Stimulated activated CD8-positive, alpha-beta memory T cell treated with anti-CD3 and anti-CD28 coated beads, Interleukin-12 subunit alpha, Interleukin-12 subunit beta, amount 100 ng/mL, for 4 hours (primary cell): ENCODE measurements at places on chromosomes 11 and 22.

GRCh38 chr11:5303626-5304025 is 1.9 kb upstream of the OR51B4 start:
- no peak for DNase-seq

DNA sequence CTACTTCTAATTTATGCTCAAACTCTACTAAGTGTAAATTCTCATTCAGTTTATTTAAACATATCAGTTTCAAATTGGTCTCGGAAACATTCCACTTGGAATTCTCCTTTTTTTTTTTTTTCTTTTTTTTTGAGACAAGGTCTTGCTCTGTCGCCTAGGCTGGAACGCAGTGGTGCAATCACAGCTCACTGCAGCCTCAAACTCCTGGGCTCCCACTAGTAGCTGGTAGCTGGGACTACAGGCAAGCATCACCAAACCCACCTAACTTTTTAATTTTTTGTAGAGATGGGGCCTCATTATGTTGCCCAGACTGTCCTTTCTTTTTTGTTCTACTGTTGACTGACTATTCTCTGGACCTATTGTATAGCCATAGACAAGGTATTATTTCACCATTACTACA is 33.3 kb upstream of the CCDC81 start:
- no peak for DNase-seq

DNA sequence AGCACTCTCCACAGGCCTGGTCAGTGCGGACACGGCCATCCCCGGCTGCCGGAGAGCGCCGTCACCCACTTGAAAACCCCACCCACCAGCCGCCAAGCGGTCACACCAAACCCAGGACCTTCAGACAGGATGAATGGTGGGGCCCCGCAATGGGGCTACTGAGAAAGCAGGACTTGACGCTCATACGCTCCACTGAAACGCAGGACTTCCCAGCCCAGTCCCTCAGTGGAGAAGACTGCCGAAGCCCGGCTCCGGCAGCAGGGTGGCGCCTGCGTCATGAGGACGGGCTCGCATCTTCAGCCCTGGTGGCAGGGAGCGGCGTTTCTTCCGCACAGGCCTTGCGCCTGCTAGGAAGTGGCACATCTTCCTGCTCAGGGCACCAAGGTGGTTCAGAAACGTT is 15.3 kb upstream of the PHLDA2 start:
- DNase-seq, result no peak

GRCh38 chr11:35812828-35813227 is 131.0 kb upstream of the LDLRAD3 start:
- DNase-seq, result no peak

DNA sequence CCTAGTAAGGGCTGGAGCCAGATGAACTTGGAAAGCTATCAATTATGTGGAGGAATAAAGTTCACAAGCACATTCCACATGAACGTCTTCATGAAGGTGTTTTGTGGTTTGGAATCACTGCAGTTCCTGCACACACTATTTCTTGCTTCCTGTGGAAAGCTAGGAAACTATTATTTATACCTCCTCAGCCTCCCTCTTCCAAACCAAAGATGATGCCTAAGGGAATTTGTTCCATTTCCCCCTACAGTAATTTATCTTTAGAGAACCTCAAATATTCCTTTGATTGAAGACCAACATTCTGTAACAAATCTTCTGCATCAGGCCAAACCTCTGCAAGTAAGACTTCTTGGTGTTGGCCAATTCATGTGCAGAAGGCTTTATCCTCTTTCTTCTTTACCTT is 115.8 kb upstream of the ARHGAP20 start:
- no peak for DNase-seq

- no peak for DNase-seq
Observed at GRCh38 chr11:90124371-90124770, 10.1 kb upstream of the NAALAD2 start.

DNA sequence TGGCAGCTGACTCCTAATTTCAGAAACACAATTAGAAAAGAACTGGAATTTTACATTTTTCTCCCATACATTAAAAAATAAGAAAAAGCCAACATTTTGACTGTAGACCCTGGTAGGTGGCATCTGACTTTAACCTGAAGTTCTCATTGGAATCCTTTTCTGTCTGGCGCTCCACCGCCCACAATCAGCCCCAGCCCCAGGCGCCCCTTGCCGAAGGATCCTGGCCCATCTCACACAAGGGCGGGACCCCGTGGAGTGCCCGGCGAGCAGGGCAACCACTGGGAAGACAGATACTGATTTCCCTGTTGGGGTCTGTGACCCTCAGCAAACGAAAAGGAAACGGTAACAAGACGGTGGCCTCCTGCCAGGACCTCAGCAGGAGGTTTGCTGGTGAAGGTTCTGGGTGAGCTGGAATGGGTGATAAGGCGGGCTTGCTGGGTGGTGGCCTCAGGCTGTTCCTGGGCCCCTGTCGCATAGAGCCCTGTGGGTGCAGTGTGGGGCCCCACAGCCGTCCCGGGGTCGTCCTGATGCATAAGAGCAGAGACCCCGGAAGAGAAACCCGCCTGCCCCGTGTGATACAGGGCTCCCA is 15.7 kb downstream of the TSPO start:
- no peak for DNase-seq
